Activated CD8-positive, alpha-beta memory T cell treated with anti-CD3 and anti-CD28 coated beads for 48 hours (primary cell): ENCODE measurements at places on chromosomes 1 and 21.

GRCh38 chr21:44800103-44800502 is 1.5 kb downstream of the UBE2G2 start:
- DNase-seq = no peak

DNA sequence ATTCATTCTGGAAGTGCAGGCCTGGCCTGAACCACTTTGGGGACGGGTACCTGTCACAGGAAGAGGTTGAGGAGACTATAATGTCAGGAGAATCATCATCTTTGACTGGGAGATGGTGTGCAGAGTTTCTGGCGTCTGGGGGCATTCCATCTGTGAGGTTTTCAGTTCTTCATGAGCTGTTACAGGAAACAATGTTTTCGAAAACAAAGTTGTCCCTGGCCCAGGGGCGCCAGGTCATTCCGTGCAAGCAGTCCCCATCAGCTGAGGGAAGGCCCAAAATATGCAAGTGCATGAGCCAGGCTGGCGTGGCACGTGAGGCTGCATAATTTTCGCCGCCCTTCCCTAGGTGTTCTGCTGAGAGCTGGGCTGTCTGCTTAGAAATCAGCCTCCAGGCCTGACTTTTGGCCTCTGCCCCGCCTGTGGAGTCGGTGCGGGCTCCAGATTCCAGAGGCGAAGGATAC is 68.4 kb upstream of the ATP5PO start:
- DNase-seq = no peak

DNA sequence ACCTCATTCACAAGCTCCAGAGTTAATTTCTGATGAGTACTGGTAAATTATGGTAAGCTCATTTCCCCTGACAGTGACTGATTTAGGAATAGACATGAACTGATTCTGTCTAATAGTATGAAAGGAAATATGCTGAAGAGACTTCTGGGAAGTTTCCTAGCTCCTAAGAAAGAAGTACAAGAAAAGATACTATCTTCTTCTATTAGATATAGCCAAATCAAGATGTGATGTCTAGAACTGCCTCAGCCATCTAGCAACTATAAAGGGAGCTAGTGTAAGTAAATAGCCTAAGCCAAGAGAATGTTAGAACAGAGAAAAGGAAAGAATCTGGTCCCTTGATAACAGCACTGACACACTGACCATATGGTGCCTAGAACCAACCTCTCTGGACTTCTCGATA is 10.7 kb upstream of the PHTF1 start:
- DNase-seq = no peak

DNA sequence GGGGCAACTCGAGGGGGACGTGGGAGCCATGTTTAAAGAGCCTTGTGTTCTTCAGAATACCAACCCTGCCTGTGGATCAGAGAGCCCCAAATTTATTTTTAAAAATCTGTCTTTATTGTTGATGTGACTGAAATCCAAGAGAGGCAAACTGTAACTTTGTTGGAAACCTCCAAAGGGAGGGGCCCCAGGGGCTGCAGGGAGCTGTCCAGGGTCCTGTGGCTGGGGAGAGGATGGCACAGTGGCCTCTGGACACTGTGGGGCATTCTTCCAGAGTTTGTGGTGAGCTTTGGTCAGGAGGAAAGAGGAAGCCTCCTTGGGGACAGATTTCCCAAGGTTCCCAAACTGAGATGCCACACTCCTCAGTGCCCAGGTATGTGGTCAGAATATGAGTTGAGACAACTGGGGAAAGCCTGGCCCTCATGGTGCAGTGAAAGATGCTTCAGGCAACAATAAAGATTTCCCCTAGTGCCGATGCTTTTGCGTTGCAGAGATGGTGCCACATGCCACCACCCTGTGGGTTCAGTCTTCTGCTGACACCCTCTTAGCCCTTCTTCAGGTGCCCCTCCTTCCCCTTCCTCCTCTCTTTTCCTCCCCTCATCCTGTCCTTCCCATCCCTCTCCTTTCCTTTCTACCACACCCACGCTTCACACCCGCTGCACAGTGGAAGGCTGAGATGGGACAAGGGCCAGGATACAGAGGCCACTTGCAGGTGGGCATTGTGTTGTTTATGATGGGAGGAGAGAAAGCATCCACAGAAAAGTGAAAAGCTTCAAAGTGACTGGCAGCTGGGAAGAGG is 122.1 kb downstream of the UCK2 start:
- DNase-seq = no peak

DNA sequence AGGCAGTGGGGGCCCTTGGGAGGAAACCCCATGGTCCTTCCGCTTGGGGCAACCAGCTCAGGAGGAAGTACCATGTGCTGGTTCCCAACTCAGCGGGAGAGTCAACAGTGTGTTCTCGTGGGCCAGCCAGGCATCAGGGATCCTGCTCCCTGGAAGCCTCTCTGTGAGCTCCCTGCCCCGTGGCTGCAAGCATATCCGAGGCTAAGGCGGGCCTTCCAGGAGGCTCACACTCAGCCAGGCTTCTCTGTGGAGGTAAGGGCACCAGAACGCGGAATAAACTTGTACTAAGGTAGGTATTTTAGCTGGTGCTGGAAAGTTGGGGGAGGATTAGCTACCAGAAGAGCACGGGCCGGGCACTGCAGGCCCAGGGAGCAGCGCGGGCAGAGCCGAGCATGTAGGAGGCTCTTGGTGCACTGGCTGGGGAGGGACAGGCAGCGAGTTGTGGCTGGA is 74.7 kb upstream of the POU3F1 start:
- no peak for DNase-seq

DNA sequence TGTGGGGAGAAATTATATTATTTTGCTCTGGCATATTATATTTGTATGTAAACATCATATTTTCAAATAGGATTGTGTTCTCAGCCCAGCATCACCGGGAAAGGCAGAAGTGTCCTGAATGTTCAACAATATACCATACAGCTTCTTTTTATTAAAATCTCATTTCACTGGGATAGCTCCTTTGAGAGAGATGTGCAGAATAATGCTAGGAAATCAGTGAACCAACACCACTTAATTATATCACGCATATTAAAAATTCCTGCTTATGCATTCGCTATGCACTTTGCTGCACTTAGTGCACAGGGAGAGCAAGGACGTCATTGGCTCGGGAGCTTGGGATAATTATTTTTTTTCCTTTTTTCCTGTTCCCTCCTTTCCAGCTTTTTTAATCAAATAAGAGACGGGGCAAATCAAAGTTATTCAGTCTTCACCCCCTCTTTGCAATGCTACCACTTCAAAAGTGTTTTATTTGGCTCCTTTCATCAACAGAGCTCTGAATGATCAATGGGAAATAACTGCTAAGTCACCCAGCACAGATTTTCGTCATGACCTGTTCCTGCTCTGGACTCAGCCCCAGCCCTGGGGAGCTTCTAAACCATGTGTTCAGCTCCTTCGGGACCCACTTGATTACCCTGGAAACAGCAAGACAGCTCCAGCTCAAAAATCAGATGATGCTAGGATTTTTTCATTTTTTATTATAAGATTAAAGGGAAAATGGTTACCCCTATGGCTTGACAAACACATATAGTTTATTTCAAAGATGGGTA is 165.5 kb upstream of the DUSP10 start:
- no peak for DNase-seq

DNA sequence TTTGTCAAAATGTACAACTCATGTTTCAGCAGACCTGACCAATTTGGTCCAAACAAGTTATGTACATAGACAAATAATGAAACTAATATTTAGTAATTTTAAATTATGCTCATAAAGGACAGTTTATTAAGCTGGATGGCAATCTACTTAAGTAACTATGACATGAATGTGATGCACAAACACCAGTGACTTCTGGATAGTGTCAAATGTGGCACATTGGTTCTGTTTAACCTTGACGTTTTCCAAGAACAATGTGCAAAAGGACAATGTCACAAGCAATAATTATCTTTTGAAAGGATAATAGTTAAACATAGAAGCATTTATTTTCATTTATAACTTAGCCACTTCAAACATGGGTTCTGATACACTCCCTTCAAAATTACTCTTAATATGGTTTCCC is 80.0 kb downstream of the TRIM33 start:
- no peak for DNase-seq

DNA sequence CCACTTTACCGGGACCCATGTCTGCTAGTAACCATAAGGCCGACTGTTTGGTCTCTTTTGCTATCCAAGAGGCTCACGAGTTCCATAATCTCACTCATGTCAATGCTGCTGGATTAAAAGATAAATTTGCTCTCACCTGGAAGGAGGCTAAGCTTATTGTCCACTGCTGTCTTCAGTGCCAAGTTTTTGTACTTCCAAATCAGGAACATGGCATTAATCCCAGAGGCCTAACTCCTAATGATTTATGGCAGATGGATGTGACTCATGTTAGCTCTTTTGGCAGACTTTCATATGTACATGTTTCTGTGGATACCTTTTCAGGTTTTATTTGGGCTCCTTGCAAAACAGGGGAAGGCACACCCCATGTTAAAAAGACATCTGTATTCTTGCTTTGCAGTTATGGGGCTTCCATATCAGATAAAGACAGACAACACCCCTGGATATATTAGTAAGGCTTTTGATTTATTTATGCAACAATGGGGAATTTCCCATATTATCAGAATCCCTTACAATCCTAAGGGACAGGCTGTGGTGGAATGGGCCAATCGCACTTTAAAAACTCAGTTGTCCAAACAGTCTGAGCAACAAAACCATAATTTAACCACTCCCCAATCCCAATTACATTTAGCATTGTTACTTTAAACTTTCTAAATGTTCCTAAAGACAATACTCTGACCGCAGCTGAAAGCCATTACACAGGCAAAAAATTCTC is 162.7 kb downstream of the IER5 start:
- no peak for DNase-seq

DNA sequence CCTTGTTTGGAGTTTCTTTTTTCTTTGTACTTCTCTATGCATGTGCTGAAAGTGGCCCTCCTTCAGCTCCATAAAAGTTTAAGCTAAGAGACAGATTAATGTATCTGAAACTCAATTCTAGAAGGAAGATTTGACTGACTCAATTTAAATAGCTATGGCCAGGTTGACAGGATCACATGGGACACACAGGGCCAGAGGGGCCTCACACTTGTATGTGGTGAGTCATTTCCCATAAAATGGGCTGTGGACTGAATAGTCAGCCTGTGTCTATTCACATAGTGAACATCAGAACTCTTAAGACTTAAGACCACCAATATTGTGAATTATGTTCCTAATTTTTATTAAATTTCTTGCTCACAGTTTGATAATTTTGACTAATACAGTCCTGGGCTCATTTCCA is 45.7 kb upstream of the DEPDC1 start:
- no peak for DNase-seq

- DNase-seq = no peak
Measured at GRCh38 chr1:67831850-67832513, 1.3 kb downstream of the GNG12 start.
